ENCODE measurements at places on chromosomes 7 and 10.

DNA sequence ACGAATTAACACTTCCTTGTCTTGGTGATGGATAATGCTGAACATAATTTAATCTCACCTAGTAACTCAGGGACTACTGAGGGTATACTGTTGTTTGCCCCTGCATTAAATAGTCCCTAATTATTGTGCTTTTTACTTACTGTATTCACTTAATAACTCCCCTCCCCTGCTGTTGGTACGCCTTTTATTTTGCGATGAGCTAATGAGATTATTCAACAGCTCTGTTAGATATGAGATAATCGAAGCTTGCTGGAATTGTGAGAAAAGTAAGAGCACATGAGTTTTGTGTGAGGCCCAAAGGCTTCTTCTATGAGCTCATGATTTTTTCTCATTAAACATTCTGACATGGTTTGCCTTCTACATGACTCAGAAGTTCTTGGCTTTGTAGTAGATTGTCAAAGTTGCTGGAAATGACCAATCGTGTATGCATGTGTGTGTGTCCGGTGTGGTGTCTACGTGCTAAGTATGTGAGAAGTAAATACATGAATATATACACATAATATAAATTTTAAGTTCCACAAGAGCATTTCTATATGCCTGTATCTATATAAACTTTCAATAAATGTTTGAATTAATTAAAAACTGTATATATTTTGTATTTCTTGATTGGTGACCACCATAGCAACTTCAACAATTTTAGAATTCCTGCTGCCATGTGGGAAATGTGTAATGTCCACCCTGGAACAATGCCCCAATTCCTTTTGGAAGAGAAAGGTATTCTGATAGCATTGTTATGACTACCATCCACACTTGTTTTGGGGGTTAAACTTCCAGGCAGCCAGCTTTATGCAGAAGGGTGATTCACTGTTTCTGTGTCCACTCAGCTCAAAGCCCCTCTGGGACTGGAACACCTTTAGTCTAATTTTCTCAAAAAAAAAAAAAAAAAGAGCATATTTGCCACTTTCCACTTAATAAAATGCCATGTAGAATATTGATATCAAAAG is 106.2 kb downstream of the SAMD9 start:
- DNase-seq, result no peak

DNA sequence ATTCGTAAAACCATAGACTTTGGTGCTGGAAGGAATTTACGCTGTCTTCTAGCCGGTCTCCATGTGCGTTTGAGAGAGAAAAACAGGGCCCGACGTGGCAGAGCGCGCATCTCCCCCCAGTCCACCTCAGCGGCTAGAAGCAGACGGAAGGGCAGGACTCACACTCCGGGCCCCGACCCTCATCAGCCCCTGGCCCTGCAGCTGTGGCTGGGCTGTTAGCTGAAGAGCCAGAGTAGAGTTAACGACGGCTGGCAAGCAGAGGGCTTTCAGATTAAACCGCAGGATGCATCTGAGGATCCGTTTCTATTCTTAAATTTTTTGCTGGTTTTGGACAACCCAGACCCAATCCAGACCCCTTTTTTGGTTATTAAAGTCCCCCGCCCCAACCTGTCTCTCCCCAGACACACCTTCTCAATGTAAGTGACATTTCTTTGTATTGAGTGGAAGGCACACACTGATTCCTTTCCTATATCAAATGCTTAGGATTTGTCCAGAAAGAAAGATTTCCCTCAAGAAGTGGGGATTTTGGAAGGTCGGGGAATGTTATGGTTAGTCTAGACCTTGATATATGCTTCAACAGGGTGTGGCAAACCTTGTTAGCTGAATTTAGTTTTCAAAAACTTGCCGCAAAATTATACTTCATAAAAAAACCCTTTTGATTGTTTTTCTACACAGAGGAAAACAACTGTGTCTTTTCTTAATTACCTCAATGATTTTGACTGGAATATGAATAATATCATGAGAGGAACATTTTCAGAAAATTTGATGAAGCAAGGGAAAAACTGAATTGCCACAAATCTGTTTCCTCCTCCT is 1.7 kb upstream of the TBX20 start:
- no peak for DNase-seq

GRCh38 chr7:44639671-44640321 is 33.4 kb downstream of the OGDH start:
- no peak for DNase-seq

GRCh38 chr10:112370424-112370819 is 3.5 kb upstream of the ACSL5 start:
- no peak for DNase-seq

DNA sequence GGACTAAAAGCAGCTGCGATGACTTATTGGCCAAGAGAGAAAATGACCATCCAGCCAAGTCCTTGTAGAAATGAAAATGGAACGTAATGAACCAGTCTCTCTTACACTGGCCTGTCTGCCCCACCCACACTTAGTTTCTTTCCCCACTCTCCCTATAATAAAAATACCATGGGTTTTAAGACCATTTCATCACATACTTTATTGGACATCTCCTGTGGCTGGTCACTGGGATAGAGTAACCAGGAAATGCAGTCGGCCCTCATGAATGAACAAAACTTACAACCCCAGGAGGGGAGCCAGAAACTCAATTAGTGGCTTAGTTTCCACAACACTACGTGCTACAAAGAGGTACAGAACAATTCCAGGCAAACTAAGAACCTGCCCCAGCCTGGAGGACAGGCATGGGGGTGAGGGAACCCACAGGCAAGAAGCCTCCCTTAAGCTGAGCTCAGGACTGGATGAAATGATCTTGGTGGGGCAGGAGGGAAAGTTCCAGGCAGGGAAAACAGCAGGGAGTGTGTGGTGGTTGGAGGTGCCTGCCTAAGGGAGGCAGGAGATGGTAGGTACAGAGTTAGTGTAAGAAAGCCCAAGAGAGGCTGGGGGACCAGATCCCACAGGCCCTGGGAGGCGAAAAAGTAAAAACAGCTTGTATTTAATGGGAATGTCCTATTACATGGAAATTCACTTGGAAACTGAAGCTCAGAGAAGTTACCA is 29.6 kb downstream of the MKI67 start:
- DNase-seq, result no peak
